ENCODE measurements at places on chromosomes 3 and 15.

DNA sequence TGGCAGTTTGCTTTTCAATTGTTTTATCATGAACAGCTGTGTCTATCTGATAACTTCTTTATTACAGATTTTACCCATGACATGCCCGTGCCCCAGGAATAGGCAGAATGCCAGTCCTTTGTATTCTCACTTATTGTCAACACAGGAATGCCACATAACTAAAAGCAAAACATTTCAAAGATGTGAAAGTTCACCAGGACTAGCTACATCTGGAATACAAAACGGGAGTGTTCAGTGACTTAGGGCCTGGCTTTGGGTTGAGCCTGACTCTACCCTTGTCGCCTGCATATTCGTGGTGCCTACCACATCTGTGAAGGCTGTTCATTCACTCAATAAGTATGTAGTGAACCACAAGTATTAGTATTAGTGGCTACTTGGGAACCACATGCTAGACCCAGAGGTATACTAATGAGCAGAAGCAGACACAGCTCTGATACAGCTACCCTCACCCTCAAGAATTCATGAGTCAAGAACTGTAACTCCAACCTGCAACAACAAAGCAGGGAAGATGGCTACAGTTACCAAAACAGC lies 2.9 kb downstream of the TNFSF10 start:
- DNase-seq = peak; percentile 57

DNA sequence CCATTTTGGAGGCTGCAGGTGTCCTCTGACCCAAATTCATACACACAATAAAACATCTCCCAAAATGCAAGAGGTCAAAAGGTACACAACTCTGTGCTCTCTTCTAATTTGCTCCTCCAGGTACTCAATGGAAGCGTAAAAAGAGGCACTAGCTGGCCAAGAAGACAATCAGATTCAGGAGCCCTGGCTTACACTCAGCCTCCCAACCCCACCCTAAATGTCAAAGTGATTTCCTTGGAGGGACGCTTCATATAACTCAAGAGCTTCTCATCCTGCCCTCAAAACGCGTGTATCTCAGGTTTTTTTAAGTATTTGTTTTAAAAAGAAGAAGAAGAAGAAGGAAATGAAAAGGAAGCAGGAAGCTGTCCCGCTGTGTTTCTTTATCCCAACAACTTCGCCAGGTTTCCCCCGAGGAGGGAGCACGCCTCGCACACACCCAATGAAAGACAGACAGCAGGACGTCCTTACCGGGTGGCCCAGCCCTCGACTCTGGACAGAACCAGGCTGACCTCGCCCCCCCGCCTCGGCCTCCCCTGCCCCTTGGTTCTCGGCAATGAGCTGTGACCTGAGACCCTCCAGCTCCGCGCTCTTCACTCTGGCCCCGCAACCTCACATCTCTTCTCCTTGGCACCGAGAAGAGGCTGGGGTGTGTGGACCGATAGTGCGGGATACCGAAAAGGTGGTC lies 620.7 kb upstream of the ZNF385D start:
- no peak for DNase-seq

DNA sequence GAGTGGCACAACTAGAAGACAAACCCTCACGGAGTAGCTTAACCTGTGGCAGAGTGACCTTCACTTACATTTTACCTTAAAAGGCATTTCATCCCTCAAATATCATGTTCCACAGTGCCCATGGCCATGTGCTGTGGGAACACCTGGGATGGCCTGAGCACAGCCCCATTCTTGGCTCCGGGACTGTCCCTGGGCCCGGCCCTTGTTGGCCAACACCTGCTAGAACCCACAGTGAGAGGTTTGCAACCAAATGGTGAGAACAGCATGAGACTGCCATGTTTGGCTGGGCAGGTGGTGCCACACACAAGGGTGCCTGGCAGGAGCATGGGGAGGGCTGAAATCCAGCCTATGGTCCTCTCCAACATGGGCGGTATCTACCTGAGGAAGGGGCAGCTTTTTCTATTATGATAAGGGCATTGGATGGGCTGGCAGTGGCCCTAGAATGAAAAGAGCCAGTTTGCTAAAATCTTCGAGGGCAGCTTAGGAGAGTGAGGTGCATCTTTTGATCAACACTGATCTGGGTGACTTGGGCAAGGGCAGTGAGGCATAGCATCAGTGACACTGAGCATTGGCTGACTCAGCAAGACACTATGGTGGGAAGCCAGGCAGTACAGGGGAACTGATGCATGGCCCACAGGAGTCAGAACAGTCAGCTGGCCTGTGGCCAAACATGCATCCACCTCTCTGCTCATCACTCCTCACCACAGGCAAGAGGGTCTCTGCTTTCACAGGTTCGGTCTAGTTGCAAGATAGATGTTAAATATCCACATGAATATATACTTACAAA lies 53.9 kb downstream of the SYNM start:
- no peak for DNase-seq

DNA sequence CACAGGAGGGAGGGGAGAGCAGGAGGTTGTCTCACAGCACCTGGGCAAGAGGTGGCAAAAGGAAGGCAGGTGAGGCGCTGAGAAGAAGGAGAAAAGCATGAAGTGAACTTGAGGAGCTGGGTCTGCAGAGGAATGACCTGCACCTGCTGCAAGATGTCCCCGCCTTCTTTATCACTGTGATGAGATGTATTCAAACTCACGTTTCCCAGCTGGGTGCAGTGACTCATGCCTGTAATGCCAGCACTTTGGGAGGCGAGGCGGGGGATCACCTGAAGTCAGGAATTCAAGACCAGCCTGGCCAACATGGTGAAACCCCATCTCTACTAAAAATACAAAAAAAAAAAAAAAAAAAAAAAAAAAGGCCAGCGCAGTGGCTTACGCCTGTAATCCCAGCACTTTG lies 22.2 kb upstream of the ZNF710 start:
- no peak for DNase-seq

DNA sequence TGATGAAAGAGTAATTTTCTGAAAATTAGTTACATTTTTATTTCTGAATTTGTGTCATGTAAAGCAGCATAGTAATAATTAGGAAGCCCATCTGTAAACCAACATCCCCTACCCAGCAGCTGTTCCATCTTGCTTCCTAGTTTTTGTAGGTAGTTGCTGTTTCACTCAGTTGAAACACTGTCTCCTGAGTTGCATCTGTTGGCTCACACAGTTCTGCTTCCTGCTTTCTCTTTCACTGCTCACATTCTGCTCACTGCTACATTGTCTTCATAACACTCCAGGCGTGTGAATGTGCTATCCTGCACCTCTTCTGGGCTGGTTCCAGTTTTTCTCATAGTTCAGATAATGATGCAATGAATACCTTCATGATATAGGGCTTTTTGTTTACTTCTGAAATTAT lies 123.4 kb downstream of the EPHB1 start:
- DNase-seq = no peak

DNA sequence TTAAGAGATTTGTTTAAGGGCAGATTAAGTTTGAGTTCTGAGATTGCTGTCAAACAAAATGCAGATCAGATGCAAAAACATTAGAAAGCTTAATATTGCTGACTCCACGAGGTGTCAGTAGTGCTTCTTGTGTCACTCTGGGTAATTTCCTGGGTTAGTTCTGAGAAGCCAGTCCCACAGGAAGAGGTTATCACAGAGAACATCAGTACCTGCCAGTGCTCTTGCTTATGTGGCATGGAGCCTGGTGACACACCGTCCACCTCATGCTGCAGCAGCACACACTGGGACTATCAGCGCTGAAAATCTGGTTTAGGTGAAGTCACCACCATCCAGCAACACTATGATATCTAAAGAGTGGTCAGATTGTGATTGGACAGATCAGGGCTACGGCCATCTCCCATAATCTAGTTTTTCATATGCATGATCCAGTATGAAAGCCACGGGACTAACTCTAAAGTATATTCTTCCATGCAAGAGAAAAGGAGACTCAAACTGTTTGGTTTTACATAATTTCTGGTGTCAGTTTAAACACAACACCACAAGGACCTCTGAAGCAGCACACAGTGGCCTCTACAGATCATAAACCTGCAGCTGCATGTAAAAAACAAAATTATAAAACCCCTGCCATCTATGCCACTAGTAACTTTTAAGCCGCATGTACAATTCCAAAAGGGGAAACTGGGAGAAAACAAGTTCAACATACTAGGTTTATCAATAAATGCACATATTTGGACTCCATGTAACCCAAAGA lies 36.1 kb upstream of the MYO5C start:
- peak; percentile 52 for DNase-seq

DNA sequence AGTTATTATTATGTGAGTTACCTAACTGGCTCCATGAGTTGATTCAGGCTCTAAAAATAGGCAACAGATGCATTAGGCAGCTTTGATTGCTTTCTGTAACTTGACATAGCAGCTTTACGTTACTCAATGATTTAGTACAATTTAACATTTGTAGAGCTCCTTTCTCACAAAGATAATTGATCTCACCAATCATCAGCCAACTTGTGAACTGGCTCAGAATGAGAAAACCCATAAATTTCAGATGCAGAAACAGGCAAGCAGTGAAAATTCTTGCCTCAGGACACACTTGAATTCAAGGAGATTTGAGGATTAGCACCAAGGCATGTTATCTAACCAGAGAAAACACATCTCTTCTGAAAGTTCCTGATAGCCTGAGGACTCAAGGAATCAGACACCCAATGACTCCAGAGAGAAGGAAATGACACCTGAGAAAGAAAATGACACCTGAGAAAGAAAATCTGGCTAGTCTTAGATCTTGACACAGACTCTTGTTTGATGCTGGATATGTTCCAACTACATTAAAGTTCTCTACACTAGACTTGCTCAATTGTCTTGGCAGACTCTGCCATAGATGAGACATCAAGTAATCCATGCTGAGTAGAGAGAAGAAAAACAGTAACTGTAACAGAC lies 315.1 kb upstream of the CBLB start:
- DNase-seq = peak; percentile 39

DNA sequence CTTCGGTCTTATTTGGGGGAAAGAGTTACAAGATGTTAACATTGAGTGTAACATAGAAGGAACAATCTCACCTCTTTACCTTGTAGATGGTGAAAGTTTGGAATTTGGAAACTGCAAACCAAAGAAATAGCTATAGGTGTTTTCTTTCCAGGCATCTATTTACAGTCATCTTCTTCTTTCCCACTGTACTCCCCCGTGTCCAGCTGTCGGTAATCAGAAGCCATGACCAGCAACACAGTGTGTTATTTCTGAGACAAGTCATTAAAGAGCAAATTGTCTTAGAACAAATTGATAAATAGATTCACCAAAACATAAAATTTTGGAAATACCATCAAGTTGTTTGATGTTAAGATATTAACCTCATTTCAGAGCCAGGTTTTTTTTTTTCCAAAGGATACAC lies 590.5 kb upstream of the NAALADL2 start:
- DNase-seq = no peak

DNA sequence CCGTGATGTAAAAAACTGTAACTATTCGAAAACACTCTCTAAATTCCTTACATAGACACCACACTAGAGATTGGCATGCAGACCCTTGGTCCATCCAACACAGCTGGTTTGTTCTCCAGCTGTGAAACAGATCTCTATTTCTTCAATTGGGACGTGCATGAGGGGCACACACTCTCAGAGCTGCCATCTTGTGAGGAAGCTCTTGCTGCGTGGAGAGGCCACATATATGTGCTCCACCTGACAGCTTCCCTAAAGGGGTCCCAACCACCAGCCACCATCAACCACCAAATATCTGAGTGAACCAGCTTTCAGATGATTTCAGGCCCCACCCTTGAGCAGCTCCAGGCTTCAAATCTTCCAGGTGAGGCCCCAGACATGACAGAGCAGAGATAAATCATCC lies 25.6 kb downstream of the SSUH2 start:
- no peak for DNase-seq

GRCh38 chr3:139218046-139218445 lies 125.8 kb upstream of the MRPS22 start:
- DNase-seq = no peak

DNA sequence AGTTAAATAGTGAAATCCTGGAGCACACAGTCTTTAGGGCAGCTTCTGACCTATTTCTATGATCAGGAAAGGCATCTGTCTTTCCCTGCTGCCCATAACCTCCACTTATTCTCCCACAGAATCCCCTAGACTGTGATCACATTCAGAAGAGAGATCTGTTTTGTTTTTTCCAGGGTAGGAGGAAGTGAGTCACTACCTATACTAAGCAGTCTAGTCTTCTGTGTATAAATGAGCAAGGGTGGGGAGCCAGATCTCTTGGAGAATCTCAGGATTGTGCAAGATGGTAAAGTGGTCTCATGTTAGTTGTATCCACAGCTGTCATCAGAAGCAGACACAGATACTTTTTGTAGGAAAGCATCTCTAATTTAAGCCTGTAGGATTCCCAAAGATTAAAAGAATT lies 11.8 kb upstream of the FBXO22 start:
- peak; percentile 84 for DNase-seq

- no peak for DNase-seq
These were observed 5.3 kb downstream of the FAM174B start for GRCh38 chr15:92650256-92650655.

DNA sequence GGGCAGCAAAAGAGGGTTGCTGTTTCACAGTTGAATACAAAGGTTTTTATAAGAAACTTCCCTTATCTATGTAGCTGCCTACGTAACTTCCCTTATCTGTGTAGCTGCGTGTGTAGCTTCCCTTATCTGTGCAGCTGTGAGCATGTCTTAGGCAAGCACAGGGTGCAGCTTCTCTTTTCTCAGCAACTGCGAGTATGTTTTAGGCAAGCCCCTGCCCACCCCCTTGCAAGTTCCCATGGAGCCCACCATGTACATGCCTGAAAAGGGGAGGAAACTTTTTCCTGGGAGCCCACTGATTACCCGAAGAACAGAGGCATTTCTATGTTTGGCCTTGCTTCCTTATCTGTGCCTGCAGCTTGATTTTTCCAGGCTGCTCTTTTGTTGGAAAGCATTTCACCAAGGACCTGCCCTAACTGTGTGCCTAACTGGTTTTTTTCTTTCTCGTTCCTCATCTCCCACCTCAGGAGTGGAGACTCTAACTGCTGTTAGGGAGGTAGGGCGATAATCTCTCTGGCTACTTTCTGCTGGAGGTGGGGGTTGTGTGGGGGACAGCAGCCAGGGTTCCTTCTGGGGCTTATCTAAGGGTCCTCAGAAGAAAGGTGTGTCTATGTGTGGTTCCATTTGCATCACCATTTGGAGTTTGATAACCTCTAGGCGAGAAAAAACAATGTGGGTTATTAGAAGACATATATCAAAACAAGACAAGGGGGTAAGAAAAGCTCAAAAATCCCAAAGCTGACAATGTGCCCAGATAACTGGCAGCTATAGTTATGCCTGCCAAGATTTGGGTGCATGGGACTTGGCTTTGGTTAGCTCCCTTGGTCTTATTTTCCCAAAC lies 26.0 kb downstream of the SORD start:
- DNase-seq = no peak

- DNase-seq = no peak
These were observed 19.4 kb downstream of the TMOD3 start for GRCh38 chr15:51848811-51849210.

- no peak for DNase-seq
These were observed 49.5 kb upstream of the LMCD1 start for GRCh38 chr3:8452112-8452511.

GRCh38 chr15:73440571-73440970 lies 2.4 kb upstream of the REC114 start:
- DNase-seq = no peak

All from EL (cell line).